GM10248 (cell line): ENCODE measurements at places on chromosomes 16 and 17.
A peak's percentile ranks its signal among the peaks of the same experiment; 100 is the strongest.

GRCh38 chr16:31428279-31428597 is at the start of gene COX6A2:
Gene COX6A2 (minus strand): TSS chr16:31428360. CDS start chr16:31428325, 35 bp downstream.
- DNase-seq, result no peak

DNA sequence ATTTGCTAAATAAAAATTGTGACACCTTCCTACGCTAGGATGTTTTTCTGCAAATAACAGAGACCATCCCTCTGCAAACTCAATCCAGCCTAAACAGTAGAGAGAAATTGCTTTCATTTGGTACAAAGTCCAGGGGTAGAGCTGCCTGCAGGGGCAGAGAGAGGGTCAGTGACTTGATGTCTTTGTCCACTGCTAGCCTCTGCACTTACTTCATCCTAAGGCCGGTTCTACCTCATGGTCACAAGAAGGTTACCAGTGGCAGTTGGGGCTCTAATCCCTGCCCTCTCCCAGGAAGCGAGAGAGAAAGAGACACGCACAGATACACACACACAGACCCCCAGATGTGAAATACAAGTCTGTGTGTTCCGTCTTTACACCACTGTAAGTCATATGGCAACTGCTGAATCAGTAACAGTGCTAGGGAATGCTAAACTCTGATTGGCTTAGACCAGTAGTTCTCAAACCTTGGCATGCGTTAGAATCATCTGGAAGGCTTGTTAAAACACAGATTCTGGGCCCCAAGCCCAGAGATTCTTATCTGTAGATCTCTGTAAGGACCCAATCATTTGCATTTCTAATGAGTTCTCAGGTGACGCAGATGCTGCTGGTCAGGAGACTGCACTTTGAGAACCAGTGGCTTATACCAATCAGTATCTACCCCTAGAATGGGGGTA is 13.1 kb upstream of the LPCAT2 start:
- no peak for DNase-seq

GRCh38 chr17:30380643-30381339 is 2.1 kb downstream of the CPD start:
- no peak for DNase-seq

DNA sequence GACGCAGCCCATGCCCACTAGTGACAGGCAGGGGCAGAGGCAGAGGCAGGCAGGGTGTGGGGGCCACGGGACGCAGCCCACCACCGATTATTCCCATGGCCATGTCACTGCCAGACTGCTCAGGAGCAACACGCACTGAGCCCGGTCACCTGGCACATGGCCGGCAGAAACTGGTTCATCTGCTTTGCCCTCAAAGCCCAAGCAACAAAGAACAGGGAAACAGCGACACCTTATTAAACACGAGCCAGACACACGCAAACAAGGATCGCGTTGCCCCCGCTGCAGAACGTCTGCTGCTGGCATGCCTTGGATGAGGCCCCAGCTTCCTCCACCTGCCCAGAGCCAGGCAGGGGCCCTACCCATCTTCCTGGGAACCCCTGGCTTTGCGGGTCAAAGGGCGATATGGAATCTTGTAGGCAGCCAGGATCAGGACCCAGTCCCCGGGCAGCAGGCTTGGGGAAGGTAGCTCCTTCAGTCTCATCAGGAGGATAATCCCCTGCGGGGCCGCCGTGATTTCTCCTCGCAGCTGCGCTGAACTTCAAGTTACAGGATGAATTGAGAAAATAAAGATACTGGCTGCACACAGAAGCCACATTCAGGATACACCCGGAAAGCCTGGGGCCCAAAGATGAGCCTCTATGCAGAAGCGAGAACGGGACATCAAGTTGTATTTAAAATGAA is 4.8 kb downstream of the TBC1D16 start:
- no peak for DNase-seq

GRCh38 chr16:66360624-66361324 is 5.7 kb upstream of the CDH5 start:
- no peak for DNase-seq

DNA sequence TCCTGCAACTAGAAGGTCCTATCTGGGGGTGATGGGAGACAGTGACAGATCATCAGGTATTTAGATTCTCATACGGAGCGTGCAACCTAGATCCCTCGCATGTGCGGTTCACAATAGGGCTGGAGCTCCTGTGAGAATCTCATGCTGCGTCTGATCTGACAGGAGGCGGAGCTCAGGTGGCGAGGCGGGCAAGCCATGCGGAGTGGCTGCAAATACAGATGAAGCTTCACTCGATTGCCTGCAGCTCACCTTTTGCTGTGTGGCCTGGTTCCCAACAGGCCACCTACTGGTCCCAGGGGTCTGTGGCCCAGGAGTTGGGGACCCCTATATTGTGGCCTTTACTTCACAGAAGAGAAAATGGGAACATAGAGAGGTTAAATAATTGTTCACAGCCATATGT is 200.4 kb downstream of the IRF8 start:
- no peak for DNase-seq

DNA sequence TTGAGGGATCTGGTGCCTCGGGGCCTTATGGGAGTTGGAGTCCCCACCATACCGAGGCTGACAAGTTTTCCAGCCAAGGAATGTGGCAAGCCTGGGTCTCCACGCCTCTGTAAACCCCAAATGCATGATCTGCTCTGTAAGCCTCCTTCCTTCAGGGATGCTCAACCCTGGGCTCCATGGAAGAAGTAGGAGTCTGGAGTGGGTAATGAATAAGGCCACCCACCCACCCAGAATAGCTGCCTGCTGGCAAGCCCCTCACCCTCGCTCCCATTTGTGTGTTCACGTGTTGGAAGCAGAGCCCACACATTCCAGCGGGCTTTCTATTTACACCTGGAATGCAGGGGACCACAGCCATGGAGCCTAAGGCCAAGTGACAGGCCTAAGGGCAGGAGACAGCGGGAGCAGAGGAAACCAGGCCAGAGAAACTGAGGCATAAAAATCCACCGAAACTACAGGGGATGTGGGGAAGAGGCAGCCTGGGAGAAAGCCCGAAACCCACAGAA is 4.4 kb downstream of the DLG4 start:
- no peak for DNase-seq

GRCh38 chr16:85605912-85606841 is 6.9 kb upstream of the GSE1 start:
- DNase-seq, result no peak

DNA sequence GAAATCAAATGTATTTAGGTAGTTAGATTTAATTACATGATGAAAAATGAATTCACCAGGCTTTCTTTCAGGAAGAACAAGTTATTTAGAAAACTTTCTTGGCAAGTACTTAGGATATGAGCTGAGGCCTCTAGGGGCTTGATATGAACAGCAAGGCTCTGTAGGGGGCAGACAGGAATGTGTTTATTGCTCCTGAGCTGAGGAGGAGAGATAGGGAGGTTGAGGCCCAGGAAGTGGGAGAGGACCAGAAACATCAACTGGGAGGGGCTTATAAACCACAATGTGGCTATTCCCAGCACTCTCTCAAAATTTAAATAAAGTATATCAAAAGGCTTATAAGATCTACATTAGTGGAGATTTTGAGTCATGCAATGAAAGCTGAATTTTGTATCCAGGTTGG is 154.0 kb upstream of the MAF start:
- DNase-seq, result no peak

DNA sequence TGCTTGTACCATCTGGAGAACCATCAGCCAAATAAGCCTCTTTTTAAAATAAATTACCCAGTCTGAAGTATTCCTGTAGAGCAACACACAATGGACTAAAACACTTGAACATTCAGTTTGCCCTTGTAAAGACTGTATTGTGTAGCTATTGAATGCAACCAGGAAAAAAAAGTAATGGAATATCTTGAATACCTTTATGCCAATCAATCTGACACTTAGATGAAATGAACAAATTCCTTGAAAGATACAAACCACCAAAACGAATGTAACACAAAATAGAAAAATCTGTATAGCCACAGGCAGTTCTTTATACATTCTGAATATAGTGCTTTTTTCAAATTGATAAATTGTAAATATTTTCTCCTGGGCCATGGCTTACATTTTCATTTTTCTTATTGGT is 63.3 kb upstream of the KCNJ16 start:
- DNase-seq, result no peak

GRCh38 chr17:81561494-81561885 is 9.3 kb upstream of the FAAP100 start:
- no peak for DNase-seq

- DNase-seq, result no peak
These were observed 513 bp downstream of the CRLF3 start for GRCh38 chr17:30824002-30824355.

DNA sequence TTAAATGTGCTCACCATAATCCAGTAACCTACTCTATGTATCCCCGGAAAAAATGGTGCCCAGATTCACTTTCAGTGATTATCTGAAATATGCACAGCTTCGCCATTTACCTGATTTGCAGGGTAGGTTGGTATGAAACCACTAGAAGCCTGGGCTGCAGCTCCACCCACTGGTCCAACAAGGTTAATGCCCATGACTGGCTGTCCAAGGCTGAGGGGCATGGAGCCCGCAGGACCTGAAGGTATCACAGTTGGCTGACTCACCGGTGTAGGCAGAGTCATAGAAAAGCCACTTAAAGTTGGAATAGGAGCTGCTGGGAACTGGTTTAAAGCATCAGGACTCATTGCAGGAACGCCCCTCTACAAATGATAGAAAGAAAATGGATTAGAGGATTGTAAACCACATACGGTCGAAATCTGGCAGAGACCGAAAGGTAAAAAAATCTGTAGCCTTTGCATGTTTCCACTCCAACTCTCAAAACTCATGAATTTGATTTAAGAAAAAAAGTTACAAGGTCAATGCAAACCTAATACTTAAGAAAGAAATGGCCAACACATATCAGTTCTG is 38.6 kb downstream of the SYNRG start:
- peak; percentile 26 for DNase-seq

DNA sequence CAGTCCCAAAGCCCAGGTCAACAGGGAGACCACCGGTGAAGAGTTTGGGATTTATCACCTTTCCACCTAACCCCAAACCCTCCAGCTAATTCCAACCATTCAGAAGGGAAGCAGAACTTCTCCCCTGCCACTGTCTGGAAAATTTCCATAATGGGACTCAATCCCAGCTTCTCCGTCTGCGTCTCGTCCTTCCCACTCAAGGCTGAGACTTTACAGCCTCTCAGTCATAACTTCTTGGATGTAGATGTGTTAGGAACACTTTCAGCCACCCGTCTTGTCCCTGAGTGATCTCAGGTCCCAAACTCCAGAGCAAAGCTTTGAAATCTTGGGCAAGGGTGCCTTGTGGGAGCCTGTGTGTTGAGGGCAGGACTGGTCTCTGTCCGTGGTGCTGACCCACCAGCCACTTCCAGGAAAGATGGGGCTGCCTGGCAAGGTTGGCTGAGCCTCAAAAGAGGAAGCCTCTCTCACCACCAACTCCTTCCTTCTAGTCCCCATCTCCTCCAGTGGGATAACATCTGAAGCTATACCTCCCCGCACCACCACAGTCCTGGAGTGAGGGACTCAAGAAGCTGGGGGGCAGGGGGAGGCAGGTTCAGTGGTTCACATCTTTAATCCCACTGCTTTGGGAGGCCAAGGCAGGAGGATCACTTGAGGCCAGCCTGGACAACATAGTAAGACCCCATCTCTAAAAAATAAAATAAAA is 9.3 kb downstream of the GAS2L2 start:
- DNase-seq, result no peak

- no peak for DNase-seq
These were observed 3.2 kb downstream of the DNAH17 start for GRCh38 chr17:78573955-78574354.

DNA sequence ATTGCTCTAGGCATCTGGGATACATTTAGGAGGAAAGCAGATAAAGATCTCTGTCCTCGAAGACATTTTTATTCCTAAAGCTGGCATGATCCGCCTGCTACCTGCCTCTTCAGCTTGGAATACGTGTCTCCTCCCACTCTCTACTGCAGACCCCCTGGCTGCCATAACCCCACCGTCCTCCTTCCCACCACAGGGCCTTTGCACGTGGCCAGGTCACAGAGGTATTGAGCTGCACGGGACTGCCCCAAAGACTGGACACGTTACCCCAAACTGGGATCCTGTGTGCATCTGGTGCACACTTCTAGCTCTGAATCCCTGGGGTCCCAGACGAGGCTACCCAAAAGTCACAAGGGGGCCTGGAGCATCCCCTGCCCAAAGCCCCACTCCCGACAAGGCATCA is 351.2 kb upstream of the EEF2KMT start:
- no peak for DNase-seq

DNA sequence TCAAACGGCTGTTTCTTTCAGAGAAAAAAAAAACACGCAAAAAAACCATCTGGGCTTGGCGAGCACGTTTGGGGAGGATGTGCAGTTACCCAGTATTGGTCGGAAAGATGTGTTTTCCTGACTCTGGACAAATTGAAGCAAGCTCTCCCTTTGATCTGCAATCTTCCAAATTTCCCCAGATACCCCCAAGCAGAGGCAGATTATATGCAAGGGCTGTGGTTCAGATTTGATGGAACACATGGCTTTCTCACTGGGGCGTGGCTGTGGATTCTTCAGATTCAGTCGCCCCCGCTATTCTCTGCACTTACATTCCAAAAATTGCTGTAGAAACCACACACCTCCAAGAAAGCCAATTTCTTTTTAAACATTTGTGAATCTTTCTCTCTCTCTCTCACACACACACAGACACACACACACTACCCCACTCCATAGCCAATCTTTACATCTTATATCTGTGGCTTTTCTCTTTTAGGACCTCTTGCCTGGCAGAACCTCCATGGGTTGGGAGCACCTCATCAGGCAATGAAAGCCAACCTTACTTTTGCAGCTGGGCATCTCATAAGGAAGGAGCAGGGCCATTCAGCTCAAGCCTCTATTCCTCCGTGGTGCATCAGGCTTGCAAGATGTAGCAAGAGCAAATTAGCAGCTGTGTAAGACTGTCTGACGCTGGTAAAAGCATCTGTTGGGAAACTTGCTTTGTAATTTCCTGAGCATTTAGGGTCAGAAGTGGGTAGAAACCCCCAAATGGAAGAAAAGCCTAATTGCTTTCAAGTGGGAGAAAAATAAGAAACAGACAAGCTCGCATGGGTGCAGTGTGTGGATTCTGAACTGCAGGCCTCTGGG is 103.9 kb upstream of the FAM20A start:
- DNase-seq, result no peak

- no peak for DNase-seq
These were observed 194.5 kb downstream of the FOXL1 start for GRCh38 chr16:86772671-86773353.

- DNase-seq, result no peak
These were observed 3.4 kb upstream of the NXPH3 start for GRCh38 chr17:49572226-49572625.

GRCh38 chr17:74244548-74244947 is 29.5 kb upstream of the DNAI2 start:
- no peak for DNase-seq

GRCh38 chr17:21373036-21373435 is 3.1 kb upstream of the KCNJ12 start:
- no peak for DNase-seq

DNA sequence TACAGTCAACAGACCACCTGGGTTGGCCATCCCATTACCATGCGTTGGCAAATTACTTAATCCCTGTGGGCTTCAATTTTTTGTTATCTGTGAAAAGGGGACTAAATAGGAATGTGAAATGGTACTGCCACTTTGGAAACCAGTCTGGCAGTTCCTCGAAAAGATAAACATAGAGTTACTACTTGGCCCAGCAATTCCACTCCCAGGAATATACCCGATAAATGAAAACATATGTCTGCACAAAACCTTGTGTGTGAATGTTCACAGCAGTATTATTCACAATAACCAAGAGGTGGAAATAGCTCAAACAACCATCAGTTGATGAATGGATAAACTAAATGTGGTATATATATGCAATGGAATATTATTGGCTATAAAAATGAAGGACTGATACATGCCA is 87.9 kb downstream of the TANGO6 start:
- no peak for DNase-seq
